NCI-H2107 (cell line): ENCODE measurements at places on chromosomes 2 and 18.

- no peak for DNase-seq
These were observed 5.0 kb upstream of the ALPK2 start for GRCh38 chr18:58633874-58634273.

DNA sequence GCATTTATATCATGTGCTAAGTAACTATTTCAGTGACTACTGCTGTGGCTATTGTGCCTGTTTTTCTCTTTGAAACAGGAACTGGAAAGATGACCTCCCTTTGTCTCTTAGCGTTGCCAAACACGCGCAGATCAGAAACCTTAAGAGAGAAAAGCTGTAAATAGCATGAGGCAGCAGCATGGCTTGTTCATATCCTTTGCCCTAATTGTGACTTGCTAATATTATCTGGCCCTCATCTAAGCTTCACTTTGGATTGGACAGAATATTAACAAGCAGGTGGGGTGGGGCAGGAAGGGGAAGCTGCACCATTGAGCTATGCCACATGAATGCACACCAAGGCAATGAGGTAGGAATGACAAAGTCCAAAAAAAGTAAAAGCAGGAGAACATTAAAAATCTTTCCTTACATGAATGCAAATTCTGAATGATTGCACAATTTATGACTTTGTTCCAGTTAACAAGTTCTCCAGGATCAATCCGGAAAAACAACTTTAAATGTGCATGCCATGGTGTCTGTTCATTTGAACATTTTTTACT is 128.4 kb downstream of the IRS1 start:
- no peak for DNase-seq

DNA sequence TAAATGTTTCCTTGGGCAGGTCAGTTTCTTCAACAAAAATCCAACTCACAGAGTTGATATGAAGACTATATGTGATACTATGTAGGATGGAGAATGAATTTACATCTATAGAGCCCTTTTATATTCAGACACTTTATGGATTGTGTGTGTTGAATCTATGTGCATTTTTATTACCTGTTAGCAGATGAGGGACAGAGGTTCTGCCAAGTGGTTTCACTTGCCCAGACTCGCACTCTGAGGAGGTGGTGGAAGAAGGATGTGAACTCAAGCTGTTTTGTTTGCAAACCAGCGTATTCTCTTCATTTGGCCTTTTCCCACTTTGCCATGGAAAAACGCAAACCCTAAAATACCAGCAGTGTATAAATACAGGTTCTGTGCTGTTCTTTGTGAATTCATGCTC is 237.6 kb downstream of the TDRD15 start:
- no peak for DNase-seq

GRCh38 chr2:30349691-30350090 is 97.4 kb upstream of the LCLAT1 start:
- no peak for DNase-seq

GRCh38 chr18:29588446-29589100 is 1411.6 kb upstream of the CDH2 start:
- no peak for DNase-seq

- DNase-seq = no peak
These were observed 110.5 kb downstream of the ESCO1 start for GRCh38 chr18:21489919-21490495.

- no peak for DNase-seq
These were observed 8.4 kb downstream of the INPP4A start for GRCh38 chr2:98453083-98453482.

DNA sequence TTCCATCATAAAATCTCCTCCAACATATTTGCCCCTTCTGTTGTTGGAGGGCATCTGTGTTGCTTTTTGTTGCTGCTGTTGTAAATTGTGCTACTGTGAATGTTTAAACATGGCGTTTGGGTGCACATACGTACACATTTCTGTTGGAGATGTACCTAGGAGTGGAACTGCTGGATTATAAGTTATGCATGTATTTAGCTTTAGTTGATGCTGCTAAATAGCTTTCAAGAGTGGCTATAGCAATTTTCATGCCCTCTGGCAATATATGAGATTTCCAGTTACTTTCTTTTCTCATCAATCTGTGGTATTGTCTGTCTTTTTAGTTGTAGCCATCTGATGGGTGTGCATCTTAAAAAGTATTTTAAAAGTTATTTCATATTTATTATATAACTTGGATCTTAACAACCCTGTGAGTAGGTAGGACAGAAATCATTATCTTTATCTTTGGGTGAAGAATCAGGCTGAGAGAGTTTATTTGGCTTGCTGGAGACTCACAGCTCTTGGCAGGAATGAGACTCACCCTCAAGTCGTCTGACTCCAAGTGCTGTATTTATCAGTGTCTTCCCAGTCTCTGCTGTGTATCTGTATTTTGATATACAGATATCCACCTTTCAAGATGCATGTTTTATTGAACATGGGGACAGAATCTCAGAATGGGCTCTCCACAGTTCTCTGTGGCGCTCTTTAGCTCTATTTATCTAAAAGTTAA is 16.9 kb downstream of the ZNF236 start:
- DNase-seq = no peak
